Stimulated activated CD4-positive, alpha-beta T cell treated with anti-CD3 and anti-CD28 coated beads, Interleukin-1b, Interleukin-23, amount 100 ng/mL, for 24 hours (primary cell): ENCODE measurements at places on chromosomes 16 and 17.

- DNase-seq: no peak
Measured at GRCh38 chr17:17109256-17109655, 67.0 kb downstream of the MPRIP start.

DNA sequence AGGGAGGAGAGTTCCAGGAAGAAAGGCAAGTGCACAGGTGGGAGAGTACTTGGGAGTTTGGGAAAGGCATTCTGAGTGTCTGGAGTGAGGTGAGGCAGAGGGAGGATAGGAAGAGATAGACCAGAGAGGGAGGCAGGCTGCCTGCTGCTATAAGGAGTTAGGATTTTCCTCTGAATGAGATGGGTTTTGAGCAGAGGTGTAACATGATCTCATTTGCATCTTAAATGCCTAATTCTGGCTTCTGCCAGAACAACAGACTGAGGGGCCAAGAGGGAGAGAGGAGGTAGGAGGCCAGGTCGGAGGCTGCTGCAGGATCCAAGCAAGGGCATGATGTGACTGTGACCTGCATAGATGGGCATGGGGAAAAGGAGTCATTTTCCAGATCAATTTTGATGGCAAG lies 31.5 kb upstream of the IRX6 start:
- DNase-seq: no peak

GRCh38 chr16:74078511-74079231 lies 217.9 kb upstream of the PSMD7 start:
- DNase-seq: no peak

DNA sequence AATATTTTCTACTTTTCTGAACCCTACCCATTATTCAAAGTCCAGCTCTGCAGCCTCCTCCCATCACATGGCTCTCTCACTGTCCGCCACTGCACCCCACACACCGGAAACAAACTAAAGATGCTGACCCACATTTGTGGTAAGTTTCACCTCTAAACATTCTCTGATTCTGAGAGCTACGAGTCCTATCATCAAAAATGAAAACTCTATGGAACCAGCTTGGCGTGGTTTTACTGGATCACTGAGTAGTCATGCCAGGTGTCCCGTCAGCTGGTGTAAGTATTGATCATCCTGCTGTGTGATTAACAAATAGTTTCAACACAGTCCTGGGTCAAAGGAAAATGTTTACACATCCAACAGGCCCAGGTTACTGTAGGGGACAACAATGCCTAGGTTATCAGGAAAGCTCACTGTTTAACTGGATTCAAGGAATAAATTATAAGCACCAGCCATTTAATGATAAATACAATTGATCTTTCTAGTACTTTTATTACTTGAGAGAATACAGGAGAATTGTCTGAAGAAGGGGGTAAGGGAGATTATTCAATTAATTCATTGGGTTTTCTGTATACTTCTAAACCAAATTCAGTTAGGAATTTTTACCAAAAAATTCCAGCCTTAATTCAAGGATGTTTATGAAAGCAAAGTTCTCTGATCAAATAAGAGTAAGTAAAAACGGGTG lies 33.9 kb downstream of the CYTH1 start:
- no peak for DNase-seq
